Right forelimb (tissue), 1 donor: ENCODE measurements at places on chromosomes 7 and 10.

DNA sequence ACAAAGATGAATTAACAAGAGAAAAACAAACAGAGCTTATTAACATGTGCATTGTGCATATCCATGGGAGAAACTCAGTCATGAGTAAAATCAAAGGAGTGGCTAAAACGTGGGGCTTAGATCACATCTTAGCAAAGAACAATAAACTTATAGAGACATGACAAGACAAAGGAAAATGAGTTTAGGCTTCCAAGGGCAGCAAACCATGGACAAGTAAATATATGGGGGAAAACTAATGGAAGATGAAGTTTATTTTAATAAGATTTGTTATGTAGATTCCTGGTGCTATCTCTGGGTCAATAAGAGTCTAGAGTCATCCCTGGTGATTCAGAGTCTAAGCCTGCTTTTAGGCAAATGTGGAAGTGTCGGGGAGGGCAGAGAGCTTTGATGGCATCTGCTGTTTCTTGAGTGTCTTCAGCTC is 87.2 kb upstream of the PLPP4 start:
- DNase-seq, result no peak

- no peak for DNase-seq
These were observed 7.3 kb downstream of the ATP6V1F start for GRCh38 chr7:128869944-128870285.

DNA sequence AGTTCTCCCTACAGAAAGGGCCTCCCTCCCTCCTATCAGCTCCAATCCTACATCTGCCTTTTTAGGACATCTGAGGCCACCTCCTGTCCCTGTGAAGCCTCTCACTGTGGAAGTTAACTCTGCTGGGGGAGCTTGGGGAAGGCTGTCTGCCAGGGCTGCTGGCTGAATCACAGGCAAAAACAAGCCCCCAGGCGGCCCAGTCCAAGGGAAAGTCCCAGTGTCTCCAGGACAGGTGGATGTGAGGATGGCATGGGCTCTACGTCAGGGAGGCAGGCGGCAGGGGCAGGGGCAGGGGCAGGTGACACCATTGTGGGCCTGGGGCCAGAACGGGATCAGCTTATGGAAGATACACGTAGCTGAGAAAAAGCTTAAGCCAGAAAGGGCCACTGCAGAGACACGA is 240.2 kb downstream of the MAD1L1 start:
- DNase-seq, result no peak

DNA sequence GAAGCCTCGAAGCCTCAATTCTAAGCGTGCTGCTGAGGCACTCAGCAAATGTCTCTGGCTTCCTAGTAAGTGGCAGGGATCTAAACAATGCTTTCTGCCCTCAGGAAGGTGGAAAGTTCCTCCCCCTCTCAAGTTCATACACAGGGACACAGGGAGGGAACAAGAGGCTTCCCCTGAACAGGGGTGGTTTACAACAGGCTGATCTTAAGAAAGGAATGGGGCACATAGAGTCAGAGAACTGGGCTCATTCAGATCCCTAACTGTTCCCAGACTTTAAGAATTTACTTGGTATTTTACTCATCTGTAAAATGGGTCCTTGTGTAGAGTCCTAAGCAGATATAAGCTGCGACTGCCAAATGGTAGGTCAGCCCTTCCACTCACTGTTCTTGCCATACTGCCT is 2.5 kb downstream of the TNS3 start:
- no peak for DNase-seq

DNA sequence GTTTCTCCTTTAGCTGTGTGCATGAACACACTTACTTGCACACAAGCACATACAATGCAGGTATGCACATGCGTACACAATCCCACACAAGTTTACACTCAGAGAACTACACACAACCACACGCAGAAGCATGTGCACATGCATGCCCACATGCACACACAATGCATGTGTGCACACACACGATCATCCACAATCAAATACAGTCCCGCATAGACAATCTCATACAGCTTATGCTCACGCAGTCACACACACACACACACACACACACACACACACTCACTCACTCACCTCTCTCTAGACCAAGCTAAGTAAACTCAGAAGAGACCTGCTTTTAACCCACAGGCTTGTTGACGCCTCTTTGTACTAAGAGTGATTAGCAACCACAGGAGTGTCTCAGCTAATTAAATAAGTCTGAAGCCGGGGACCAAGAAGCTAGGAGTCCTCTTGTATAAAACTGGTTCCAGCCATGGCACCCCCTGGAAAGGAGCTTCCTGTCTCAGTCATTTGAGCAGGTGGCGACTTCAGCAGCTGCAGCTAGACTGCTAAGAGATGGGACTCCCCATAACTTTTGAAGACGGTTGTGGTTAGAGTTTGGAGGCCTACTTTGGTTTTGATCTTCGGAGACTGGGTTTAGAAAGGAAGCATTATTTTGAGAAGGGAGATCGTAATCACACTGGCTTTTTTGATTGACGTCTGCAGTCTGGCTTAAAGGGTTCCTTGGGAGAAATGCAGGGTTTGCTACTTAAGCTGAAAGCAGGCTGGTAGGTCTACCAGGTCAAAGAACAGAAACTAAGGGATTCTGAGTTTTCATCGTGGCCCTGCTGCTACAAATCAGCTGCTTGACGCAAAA is 82.3 kb upstream of the ADRB1 start:
- no peak for DNase-seq

GRCh38 chr10:16436367-16436757 is 448 bp upstream of the PTER start:
- DNase-seq, result no peak

DNA sequence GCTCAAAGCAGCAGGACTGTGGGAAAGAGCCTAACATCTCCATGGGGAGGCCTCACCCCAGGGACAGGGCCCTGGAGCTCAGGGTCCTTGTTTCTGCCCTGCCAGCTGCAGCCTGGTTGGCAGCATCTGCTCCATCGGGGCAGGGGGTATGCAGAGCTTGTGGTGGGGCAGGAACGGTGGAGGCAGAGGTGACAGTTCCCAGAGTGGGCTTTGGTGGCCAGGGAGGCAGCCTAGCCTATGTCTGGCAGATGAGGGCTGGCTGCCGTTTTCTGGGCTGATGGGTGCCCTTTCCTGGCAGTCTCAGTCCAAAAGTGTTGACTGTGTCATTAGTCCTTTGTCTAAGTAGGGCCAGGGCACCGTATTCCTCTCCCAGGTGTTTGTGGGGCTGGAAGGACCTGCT is 12.2 kb upstream of the AHCYL2 start:
- no peak for DNase-seq

DNA sequence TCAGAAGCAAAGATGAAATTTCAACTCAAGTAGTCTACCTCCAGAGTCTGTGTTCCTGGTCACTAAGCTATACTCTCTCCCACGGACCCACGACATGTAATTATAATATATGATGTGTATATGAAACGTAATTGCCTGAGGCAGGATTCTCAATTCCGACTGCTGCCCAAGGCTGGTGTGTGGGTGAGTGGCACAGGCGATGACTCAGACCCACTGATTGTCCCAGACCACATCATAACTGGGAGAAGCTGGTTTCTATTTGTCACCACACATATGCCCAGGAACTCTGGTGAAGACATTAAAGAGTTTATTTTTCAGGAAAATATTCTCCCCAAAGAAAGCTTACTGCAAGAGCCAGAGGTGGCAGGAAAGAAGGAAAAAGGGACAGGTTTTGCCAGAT is 219.3 kb downstream of the JAZF1 start:
- no peak for DNase-seq
